ENCODE measurements at places on chromosomes 1 and 21.

- peak; percentile 9 for DNase-seq
Observed at GRCh38 chr1:246907472-246907871, 24.3 kb downstream of the AHCTF1 start.

DNA sequence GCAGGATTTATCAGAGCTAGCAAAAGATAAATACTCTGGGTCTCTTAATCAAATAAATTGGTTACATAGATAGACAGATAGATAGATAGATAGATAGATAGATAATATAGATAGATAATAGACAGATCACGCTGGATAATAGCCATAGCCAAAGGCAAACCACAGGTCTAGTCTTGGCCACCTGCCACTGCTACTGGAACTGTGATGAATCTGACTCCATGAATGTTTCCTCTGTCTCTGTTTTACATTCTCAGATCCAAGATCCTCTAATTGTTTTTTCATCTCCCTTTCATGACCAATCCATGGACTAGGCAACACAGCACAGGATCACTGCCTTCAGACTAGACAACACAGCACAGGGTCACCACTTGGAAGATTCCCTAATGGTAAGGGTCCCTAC is 444.7 kb upstream of the NFIA start:
- no peak for DNase-seq

DNA sequence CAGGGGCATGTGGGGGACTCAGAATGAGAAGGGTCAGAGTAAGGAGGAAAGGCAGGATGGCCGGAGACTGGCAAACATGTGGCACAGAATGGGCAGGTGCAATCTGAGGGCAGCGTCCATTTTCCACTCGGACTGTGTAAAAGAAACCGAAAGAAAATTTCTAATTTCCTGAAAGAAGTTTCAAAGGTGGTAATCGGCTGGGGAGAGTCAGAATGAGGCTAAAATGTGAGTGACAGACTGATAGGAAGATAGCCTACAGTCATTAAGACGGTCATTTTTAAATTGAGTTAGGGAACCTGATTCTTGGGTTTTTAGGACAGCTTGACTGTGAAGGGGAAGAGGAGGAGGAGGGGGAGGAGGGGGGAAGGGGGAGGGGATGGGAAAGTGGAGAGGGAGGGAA is 23.6 kb downstream of the COA6 start:
- DNase-seq = no peak

DNA sequence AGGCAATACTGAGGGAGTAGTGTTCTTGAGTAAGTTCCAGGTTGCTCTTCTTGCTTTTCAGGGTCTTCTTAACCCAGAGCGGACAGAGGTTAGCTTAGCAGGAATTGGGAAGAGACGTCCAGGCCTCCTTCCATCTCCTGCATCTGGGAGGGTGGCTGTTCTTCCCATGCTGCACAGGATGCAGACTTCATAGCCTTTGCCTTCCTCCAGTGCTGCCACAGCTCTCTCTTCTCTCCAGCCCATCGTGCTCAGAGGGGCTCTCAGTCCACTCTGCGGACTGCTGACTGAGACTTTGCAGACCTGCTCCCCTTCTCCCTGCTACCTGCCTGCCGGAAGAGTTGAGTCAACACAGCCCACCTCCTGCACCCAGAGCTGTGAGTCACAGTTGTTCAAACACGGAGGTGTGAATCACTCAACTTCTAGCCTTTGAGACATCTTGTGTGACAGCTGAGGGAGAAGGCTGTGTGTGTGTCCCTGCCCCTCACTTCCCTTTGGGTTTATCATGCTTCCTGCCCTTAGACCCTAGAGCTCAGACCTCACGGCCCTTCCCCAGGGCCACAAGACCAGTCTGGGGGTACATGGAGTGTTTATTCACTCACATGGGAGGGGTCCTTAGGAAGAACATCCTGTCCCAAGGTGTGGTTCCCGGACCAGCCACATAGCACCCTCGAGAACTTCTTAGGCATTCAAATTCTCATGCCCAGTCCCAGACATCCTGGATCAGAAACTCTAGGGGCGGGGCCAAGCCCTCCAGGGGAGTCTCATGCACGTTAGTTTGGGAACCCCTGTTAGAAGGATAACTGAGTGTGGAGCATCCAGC is 158.3 kb upstream of the CACNA1E start:
- DNase-seq = no peak

- no peak for DNase-seq
Observed at GRCh38 chr1:3327389-3327702, 127.1 kb upstream of the ARHGEF16 start.
